ENCODE measurements at places on chromosomes 16 and 17. TPM values are rescaled to one million over a fixed set of nuclear protein-coding genes. Genes with fewer than 3 reads are reported as not detected.
A peak's percentile ranks its signal among the peaks of the same experiment; 100 is the strongest.

GRCh38 chr16:57113042-57113453 lies 20.7 kb downstream of the CPNE2 start:
- peak; percentile 34 for DNase-seq

DNA sequence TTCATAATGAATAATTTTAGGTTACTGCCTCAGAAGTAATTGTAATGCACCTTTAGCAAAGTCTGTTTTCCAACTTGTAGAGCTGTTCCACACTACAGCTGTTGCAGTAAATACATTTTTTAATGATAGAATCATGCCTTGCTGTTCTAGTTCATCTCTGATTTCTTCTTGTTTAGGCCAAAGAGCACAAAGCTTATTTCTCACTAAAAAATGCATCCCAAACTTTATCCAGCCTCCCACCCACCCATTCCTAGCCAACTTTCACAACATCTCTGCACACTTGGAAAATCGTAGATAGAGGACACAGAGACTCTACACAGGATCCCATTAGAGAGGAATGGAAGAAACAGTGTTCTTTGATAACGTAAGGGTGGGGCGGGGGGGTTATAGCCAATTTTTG lies 252.2 kb upstream of the DYNLRB2 start:
- DNase-seq = no peak

GRCh38 chr17:75155191-75155601 lies 884 bp upstream of the JPT1 start:
- DNase-seq = no peak

DNA sequence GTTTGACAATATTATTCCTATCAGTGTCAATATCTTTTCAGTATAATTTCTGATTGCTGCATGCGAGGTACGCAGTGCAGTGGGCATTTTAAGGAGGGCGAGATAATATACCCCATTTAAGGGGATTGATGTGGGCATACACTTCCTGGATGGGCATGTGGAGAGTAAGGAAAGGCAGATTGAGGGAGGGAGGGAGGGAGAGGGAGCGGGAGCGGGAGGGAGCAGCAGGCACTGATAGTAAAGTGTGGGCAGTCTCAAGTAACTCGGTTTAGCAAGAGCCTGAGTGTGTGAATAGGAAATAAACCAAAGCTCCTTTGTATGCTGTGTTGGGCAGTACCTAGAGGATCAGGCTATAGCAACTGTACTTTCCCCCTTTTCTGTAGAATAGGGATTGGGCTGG lies 5.1 kb downstream of the BPTF start:
- no peak for DNase-seq

GRCh38 chr17:81821603-81822311 lies 11.3 kb downstream of the MCRIP1 start:
- peak; percentile 29 for DNase-seq

- DNase-seq = no peak
Observed at GRCh38 chr16:84648595-84649510, 542 bp downstream of the KLHL36 start.

DNA sequence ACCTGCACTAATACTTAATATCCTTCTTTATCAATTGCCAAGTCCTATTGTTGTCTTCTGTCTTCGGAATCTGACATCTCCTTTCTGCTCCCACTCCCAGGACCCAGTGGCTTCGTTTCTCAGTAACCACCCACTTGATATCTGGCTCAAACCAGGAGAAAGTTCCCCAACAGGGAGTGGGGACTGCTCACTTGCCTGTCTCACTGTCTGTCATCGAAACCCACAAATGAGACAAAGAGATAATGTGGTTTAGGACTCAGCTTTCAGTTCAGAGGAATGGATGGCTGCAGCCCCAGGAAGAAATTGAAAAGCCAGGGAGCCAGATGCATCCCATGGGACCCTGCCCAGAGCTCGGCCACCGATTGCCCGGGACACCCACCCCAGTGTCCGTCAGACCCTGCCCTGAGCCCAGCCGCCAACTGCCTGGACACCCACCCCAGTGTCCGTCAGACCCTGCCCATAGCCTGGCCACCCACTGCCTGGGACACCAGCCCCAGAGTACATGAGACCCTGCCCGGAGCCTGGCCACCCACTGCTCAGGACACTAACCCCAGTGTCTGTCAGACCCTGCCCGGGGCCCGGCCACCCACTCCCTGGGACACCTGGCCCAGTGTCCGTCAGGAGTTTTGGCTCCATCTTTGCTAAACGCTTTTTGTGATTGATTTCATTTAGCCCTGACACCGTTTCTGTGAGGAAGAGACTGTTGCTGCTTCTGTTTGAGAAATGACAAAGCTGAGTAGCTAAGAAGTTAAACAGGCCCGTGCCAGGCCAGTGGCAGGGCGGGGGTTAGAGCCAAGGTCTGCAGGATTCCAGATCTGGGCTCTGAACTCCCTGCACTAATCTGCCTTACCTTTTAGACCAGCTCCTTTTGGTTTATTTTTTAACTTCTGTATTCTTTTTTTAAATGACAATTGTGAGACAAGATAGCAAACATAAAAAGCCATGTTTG lies 251.4 kb downstream of the PHKB start:
- no peak for DNase-seq

TAC4 gene
- not detected for polyA plus RNA-seq

ABCC12 gene
- not detected for polyA plus RNA-seq
